ENCODE measurements at places on chromosomes 4 and X.

GRCh38 chr4:97866821-97867556 lies 276.3 kb downstream of the STPG2 start:
- no peak for DNase-seq

- DNase-seq = no peak
Measured at GRCh38 chr4:83171436-83172039, 57.0 kb upstream of the PLAC8 start.

DNA sequence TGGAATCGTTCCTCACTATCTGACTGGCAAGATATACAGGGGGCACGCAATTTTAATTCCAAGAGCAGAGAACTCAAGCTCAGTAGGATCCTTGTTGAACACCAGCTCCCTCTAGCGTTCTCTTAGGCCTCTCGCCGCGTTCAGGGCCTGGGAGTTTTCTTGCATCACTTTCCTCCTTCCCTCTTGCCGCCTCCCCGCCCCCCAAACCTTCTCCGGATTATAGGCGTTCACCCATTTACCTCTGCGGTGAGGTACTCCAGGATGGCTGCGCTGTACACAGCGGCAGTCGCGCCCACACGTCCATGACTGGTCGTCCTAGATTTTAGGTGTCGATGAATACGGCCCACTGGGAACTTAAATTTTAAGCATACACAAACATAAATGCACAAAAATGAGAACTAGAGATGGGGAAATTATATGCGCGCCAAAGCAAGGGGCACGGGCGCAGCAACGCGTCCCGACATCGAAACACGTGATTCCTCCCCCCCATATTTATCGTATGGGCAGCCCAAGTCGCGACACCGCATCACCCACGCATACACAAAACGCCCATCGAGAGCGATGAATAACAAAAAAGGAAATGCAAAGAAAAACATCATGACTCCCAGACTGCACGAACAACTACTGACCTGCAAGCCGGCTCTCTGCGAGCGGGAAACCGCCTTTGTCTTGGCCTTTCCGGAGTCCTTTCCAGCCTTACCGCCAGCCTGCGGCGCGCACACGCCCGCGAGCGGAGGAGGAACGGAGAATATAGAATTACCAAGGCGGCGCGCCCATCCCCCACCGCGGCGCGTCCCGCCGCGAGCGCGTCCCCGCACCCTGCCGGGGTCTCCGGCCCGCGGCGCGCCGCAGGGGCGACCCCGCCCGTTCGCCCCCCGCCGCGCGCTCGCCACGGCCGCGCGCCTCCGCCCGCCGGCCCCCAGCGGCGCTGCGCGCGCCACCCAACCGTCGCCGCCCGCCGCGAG lies 759 bp downstream of the H2AZ1 start:
- DNase-seq = peak; percentile 91

DNA sequence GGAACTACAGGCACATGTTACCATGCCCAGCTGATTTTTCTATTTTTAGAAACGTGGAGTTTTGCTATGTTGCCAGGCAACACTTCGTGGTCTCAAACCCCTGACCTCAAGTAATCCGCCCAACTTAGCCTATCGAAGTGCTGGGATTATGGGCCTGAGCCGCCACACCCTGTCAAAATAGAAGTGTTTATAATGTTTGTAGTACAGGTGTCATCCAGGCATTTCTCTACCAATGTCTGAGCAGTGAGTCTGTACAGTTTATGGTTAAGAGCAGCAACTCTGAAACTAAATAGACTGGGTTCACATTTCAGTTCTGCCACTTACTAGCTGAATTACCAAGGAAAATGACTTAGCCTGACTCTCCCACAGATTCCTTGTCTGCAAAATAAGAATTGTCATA lies 460.4 kb upstream of the GALNT7 start:
- DNase-seq = no peak

GRCh38 chr4:20416800-20417199 lies 165.1 kb downstream of the SLIT2 start:
- DNase-seq = peak; percentile 12
